ENCODE measurements at places on chromosomes 13 and 19. TPM values are rescaled to one million over a fixed set of nuclear protein-coding genes. Genes with fewer than 3 reads are reported as not detected.
A peak's percentile ranks its signal among the peaks of the same experiment; 100 is the strongest.

GRCh38 chr13:58587183-58587582 lies 955.6 kb downstream of the PCDH17 start:
- no peak for DNase-seq

- no peak for DNase-seq
These were observed 118.2 kb upstream of the ARGLU1 start for GRCh38 chr13:106686163-106686562.

DNA sequence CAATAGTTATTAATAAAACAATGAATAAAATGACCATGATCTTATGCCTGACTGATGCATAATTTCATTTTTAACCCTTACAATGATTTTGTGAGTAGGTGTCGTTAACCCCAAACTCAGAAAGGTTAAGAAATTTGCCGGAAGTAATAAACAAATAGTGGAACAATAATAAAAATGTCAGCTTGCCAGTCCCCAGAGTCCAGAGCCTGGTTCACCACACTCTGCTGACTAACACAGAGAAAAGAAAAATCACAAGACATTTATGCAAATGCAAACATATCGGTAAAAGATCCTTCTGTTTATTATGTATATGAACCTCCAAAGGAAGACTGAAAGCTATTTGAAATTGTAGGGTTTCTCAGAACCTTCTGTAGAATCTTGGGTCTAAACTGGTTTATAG lies 563.7 kb downstream of the EFNB2 start:
- peak; percentile 36 for DNase-seq

- peak; percentile 89 for DNase-seq
These were observed 20.3 kb downstream of the NFIC start for GRCh38 chr19:3386447-3387234.

DNA sequence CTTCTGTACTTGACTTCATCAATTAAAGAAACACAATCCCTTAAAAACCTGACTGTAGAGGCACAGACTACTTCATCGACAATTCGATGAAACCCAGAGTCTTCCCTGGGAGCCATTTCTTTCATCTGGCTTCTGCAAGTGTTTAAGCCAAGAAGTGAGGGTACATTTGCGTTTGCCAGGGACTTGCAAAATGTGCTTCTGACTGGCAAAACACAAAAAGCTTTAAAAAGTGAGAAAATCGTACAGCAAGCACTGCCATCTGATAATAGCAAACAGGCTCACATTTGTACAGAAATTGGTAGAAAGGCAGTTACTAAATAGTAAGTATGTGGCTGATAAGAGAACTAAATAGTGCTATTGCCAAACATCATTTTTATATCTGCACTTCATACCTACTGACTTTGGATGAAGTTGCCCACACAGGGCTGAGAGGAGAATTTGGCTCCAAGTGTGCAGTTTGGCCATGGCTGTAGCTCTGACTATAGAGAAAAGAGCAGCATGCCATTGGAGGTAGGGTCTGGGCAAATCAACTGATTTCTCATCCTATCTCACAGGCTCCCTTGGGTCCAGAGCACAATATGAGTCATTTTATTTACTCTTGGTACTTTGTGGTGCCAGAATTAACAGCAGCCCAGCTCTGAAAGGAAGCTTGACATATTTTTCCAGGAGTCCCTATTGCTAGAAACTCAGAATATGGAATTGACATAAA lies 358.1 kb downstream of the OXGR1 start:
- DNase-seq: no peak

The FXYD5 gene
- total RNA-seq: 32.4 TPM

The CEACAM3 gene
- total RNA-seq: not detected

Measured in osteoblast (primary cell).